ENCODE measurements at places on chromosomes 7 and 10.

GRCh38 chr7:151249732-151250072, 1.2 kb upstream of the SMARCD3 start:
- DNase-seq: no peak

DNA sequence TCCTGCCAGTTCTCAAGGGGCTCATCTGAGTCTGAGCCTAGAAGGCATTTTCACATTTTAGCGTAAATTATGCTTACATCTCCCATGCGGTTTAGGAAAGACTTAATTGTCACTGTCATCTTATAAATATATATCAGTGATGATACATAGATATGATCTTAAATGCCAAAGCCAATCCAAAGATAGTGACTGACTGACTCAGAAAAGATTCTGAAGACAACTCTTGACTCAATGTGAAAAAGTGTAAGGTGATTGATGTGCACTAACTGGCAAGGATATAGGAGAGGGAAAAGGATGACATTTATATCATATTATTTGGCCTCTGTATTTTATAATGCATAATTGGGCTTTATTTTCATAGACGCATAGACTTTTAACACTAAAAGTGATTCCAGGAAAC, 84.9 kb upstream of the LRRN3 start:
- no peak for DNase-seq

- no peak for DNase-seq
These were observed 57.5 kb upstream of the PPIF start for GRCh38 chr10:79289801-79290200.

GRCh38 chr10:30990351-30990750, 41.3 kb downstream of the ZNF438 start:
- no peak for DNase-seq

DNA sequence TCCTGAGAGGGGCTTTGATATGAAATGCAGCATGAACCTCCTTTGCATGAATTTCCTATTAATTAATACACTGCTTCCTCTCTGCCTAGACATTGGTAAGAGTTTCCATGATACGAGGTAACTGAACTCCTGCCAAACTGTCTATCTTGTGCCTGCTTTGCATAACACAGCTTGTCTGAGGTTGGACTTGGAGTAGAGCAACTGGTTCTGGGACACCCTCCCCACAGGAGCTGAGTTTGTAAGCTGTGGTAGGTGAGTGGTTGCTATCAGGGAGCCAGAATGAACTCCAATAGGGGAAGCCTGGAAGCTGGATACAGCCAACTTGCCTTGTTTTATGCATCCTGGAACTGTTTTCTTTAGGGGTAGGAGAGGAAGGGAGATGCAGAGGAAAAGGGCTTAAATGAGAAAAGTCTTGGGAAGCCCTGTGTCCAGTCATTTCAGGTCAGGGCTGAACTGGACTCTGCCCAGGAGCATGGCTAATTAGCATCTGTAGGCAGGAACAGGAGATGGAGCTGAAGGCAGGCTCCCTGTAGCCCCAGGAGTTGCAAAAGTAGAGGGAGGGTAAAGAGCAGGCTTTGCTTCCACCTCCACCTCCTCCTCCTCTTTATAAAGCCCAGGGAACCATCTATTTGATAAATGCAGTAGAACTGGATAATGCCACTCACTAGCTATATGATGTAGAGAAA, 73.2 kb upstream of the GPR158 start:
- DNase-seq: no peak

GRCh38 chr7:91913612-91914011, 27.1 kb upstream of the AKAP9 start:
- DNase-seq: no peak

DNA sequence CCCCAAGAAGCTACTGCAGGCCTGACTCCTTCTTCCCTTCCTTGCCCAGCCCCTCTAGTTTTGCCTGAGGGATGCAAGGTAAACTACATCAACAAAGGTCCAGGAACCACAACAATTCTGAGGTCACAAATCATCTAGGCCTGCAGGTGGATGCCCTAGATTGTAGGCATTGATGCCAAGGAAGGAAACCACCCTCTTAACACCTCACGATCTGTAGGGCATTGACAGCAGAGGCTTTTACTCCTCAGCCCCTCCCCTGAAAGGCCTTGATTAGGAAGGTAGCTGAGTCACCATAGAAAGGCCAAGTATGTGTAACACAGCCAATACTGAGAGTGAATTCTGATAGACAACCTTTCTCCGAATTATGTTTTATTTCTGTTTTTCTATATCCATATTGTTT, 46.7 kb upstream of the FAM3C start:
- no peak for DNase-seq

DNA sequence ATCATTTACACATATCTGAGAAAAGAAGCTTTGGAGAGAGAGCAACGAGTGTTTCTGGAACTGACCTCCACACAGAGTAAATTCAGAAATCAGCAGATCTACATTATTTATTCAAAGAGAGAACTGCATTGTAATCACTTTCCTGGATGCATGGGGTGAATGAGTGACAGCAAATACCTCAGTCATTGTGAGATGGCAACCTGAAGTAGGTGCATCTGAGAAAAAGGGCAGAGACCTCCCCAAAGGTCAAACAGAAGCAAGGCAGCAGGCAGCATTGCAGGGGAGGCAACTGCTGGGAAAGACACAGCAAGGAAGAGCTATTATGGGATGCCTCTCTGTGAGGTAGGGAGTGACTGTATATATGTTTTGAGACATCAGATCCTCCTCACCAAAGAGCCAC, 26.5 kb upstream of the SMIM30 start:
- DNase-seq: no peak

DNA sequence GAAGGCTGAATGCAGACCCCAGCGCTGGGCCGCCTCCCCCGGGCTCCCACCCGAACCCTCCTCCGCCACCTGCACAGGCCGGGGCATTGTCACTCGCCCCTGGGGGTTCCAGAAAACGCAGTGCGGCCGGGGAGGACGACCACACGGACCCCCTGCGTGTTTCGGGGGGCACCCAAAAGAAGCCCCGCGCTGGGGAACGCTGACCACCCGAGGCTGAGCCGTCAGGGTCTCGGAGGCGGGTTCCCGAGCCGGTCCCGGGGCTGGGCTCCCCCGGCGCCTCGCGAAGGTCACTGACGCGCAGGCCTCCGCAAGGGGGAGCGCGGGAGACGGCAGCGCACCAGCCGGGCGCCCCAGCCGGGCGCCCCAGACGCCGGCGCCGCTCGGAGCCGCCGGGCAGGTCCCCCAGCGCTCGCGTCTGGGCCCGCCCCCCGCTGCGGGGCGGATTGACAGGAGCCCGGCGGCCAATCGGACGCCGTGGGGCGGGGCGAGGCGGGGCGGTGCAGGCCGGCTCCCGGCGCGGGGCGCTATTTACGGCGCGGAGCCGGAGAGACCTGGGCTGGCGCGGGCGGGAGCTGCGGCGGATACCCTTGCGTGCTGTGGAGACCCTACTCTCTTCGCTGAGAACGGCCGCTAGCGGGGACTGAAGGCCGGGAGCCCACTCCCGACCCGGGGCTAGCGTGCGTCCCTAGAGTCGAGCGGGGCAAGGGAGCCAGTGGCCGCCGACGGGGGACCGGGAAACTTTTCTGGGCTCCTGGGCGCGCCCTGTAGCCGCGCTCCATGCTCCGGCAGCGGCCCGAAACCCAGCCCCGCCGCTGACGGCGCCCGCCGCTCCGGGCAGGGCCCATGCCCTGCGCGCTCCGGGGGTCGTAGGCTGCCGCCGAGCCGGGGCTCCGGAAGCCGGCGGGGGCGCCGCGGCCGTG, at the start of gene BAMBI:
BAMBI (plus strand) TSS at position 554 of the 920 bp plus-strand sequence. CDS start 377 bp downstream, outside the sequence.
- DNase-seq: peak; percentile 65

GRCh38 chr7:43647673-43648472, 65.0 kb downstream of the STK17A start:
- DNase-seq: no peak

- DNase-seq: no peak
These were observed 24.3 kb downstream of the RGR start for GRCh38 chr10:84269162-84269561.

DNA sequence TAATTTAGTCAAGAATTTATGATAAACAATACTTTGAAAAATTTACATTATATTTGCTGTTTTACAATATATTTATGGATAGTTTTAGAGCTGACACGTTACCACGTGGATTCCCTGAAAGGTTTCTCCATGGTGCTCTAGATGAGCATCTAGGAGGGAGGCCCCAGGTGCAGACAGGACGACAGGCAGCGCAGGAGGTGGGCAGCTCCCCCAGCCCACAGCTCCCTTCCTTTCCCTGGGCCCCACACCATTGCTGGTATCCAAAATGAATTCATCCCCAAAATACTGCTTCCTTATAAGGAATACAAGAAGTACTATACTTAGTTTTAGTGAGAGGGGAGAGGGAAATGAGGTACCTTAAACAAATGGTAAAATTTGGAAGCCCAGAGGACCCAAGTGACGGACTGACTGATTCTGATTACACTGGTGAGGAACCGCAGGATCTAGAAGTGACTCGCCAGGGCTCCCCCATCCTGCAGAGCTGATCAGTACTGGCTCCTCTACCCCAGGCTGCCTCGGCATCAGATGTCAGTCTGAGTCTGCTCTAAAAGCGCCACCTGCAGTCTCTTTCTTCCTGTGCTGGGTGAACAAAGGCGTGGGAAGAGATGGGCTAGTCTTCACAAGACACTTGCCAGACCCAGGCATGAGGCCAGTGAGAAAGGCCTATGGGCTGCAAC, 89.2 kb downstream of the DLG5 start:
- DNase-seq: peak; percentile 37

DNA sequence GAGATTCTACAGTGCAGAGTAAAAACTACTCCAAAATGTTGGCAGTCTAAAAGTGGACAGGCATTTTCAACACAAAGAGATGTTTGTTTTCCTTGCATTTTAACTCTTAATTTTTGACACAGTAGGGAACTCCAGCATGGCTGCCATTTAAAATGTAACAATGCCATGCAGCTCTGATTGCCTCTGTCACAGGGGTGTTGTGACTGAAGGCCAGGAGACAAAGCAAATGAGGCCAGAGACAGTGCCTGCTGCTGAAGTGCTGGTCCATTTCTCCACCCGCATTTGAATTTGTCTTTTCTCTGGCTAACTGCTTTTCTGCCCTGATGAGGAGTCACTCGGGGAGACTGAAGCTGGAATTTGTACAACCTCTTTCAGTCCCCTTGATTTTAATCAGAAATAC, 710.6 kb upstream of the GALNT17 start:
- no peak for DNase-seq

- DNase-seq: no peak
These were observed 78.2 kb upstream of the NPS start for GRCh38 chr10:127470911-127471310.

DNA sequence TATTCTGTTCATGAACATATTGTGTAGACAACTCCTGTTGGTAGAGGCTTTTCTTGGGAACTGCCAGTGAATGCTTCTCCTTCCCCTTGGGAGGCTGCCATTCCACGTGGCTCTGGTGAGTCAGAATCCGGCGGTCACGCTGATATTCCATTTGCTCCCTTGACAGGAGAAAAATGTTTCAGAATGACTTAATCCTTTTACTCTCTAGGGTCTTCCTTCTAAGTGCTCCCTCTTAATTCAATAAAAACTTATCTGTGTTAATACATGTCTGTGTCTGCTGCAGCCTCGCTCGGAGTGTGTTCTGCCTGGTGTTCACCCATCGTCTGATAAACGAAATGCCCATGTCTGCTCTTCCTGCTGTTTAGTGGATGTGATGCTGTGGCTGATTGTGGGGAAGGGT, 278.6 kb downstream of the ARHGAP12 start:
- DNase-seq: no peak

DNA sequence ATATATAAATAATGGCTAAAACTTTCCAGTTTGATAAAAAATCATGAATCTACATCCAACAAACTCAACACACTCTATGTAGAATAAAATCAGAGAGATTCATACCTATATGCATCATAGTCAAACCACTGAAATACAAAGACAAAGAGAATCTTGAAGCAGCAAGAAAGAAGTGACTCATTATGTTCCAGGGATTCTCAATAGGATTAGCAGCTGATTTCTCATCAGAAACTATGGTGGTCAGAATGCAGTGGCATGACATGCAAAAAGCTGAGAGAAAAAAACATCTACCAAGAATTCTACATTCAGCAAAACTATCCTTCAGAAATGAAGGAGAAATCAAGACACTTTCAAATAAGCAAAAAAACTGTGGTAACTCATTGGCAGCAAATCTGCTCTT, 187.4 kb downstream of the RNLS start:
- no peak for DNase-seq

DNA sequence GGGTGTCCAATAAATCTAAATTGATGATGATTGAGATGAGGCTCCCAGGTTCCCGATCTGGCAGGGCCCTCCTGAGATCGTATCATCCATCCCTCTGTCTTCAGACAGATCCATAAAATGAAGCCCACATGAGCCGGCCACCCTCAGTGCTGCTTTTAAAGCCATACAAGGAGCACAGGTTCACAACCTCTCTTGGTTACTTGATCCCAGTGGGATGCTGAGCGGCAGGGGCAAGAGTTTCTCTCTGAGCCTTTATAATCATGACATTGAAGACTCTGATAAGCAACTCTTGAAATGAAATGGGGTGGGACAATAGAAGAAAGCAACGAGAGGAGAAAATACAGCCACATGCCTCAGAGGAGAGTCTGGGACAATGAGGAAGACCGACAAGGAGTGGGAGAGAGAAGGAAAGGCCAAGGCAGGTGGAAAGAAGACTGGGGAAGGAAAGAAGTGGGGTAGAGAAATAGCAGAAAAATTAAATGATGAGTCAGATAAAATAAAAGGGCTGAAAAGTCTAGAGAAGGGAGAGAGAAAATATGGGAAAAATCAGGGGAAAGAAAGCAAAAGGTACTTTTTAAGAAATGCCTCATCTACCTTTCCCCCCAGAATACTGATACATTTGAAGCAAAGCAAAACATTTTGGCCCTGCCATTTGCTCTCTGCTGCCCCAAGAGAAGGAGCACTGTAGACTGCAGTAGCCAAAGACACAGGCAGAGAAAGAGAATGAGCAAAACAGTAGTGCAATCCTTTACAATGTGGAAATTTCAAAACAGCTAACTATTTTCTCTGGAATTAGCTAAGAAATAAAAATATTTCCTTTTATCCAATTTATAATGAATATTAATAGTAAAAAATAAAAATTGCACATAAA, 14.6 kb downstream of the GBX1 start:
- DNase-seq: no peak

DNA sequence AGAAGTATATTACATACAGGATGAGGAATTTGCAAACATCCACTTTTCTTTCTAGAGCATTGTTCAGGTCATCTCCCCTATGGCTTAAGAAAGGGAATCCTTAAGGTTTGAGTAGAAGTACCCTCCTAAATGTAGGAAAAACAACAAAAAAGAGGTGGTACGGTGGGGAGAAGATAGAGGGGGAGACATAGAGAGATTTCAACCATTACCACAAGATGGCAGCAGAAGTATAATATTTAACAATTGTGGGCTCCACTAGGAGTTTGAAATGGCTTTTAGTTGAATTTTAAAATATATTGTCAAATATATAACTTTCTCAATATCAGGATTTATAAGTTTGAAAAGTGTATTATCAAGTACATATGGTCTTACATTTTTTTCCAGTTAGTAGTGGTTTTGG, 72.7 kb upstream of the PRKG1 start:
- DNase-seq: no peak

Data from stimulated activated CD8-positive, alpha-beta memory T cell treated with anti-CD3 and anti-CD28 coated beads, Interleukin-7, amount 100 ng/mL, for 4 hours (primary cell).